ENCODE measurements at places on chromosomes 4 and X. TPM values are rescaled to one million over a fixed set of nuclear protein-coding genes. Genes with fewer than 3 reads are reported as not detected.

GRCh38 chr4:102693861-102694260 lies 66.9 kb downstream of the MANBA start:
- DNase-seq = no peak

SLC6A8 gene
- 2.7 TPM for total RNA-seq

- DNase-seq = no peak
These were observed 162.4 kb upstream of the GYPA start for GRCh38 chr4:144302704-144303536.

IL13RA1 gene
- 52.3 TPM for total RNA-seq

DNA sequence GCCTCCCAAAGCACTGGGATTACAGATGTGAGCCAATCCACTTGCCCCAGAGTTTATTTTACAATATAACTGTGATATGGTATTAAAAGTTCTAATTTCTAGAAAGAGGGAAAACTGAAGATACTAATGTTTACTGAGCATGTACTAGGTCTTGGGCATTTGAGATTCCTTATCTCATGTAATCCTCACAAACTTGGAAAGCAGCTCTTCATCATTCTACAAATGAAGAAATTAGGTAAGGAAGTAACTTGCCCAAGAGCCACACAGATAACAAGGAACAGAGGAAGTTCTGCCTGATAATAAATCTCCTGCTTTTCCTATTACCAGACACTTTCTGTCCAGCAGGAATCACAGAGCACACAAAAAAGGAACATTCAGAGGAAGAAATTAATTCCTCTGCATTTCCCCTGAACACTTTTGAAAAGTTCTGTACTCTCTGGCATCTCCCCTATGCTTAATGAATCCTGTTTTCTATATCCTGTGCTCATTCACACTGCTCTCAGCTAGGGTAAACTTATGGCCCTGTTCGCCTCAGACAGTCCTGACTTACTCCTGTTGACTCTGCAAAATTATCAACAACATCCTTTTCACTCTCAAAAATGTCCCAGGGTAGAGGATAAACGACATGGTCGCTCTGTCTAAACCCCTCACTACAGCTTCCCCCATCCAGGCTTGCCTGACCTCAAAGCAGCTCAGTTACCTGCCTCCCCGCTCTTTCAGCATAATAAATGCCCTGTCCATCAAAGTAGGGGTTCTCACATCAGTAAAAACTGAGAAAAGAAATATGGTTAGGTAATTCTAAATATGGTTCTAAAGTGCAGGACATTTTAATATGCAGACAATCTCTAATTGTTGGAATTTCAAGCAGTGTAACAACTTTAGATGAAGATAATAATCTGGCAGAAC lies 13.6 kb downstream of the SH3RF1 start:
- no peak for DNase-seq

DNA sequence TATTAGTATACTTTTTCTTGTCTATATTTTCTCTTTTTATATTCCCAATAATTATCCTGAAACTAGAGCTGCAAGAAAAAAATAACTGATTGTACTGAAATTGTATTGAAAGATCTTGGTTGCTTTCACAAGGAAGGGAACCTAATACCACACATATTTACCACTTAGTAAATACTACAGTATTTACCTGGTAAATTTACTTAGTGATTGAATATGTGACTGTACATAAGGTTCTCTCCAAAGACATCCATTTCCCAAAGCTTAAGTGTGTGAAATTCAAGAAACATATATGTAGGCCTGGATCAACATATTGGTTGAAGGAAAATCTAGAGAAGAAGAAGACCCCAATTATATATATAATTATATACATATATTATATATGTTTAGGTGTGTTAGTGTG lies 1272.7 kb downstream of the C4orf33 start:
- DNase-seq = no peak

DNA sequence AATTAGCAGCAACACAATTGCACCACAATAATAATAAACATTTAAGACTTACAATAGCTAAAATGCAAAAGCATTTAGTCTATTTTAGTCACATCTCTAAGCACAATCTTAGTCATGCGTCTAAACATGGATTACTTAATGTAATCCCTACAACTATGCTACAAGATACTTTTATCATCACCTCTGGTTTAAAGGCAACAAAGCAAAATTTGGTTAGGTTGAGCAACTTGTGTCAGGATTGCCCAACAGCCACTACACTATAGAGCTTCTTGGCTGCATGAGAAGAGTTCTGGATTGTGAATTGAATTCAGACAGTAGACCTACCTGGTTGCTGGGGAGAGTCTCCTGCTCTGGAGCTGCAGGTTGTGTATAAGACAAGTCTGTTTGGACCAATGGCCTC lies 146.5 kb upstream of the PUDP start:
- DNase-seq = no peak

DNA sequence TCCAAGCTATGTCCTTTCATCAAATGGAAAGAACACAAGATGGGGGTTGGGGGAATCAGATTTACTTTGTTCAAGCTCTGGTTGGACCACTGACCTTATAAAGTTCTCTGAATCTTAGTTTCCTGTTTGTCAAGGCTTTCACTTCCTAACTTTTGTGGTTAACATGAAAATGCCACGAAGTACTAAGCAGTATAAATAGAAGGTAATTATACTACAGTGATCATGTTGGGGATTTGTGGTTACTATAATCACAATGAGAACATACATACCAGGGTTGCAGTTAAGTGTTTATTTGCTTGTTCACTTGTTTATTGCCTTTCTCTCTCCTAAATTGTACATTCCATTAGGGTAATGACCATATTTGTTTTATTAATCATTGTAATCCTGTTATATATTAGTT lies 53.2 kb downstream of the SPRY1 start:
- DNase-seq = peak; percentile 69

CHRNA9 gene
- not detected for total RNA-seq

DNA sequence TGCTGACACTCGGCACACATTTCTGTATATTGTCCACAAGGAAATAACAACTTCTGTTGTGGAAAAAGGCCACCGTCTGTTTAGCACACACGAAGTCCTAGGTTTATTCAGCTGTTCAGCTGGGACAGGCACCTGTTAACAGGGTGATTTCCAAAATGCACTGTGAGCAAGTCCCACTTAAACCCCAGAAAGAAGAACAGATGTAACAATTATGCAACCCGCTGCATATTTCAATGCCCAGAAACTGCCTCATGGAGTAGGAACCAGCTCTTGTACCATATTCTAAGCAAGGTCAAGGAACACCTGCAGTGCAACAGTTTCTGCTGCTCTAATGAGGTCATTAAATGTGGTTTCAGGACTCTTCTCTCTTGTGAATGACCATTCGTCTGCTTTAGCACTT lies 77.1 kb downstream of the GEMIN8 start:
- DNase-seq = no peak

GRCh38 chr4:76964769-76965168 lies 15.2 kb downstream of the SEPTIN11 start:
- no peak for DNase-seq

TRPC3 gene
- total RNA-seq = 3.3 TPM

DNA sequence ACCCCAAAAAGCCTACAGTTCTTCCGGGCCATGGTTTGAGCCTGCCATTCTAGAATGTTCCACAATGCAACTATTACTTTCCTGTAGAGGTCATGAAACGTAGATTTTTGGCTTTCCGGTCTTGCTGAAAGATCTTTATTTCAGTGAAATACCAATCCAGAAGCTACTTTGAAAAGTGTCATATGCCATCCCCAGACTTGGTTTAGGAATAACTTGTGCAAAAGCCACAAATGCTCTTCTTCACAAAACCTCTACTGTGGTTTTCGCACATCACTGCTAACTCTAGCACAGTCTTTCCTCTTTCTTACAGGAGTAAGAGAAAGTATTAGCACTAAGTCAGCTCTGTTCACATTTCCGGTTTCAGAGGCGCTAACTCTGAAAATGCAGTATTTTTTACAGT lies 12.7 kb upstream of the CD40LG start:
- no peak for DNase-seq

GRCh38 chrX:55640854-55641253 lies 17.7 kb downstream of the FOXR2 start:
- no peak for DNase-seq

DNA sequence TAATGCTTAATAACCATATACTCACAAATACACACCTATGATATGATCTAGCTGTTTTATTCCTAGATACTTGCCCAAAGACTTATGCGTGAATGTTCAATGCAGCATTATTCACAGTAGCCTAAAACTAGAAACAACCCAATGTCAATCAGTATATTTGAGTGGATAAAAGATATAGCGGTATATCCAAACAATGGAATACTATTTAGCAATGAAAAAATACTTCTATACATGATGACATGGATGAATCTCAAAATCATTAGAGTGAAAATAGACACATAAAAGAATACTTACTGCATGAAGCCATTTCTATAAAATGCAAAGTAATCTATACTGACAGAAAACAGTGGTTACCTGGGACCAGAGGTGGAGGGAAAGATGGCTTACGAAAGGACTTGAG lies 108.1 kb downstream of the RAP1GDS1 start:
- DNase-seq = no peak

GRCh38 chrX:69076088-69076487 lies 89.2 kb downstream of the PJA1 start:
- DNase-seq = no peak

GRCh38 chrX:46554942-46555341 lies 9.7 kb upstream of the ZNF674 start:
- DNase-seq = no peak

DNA sequence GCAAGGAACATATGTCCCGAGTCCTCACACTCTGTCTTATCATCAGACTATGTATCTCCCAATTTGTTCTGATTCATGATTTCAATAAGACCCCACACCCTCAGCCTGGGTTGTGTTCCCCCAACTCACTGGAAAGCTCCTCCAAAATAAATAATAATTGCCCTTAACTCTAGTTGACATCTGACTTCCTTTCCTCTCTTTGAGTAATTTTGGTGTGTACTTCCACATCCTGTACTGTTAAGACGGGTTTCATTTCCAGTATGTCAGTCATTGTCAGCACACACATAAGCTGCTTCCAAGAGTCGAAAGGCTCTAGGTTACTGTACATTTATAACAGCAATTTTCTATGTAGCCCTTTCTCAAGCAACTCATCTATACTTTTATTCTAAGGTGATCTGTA lies 52.2 kb upstream of the C1QTNF7 start:
- no peak for DNase-seq

- DNase-seq = no peak
These were observed 39.7 kb upstream of the CXorf51A start for GRCh38 chrX:146854281-146854680.

- no peak for DNase-seq
These were observed 5.0 kb downstream of the PLP2 start for GRCh38 chrX:49176421-49177326.

DNA sequence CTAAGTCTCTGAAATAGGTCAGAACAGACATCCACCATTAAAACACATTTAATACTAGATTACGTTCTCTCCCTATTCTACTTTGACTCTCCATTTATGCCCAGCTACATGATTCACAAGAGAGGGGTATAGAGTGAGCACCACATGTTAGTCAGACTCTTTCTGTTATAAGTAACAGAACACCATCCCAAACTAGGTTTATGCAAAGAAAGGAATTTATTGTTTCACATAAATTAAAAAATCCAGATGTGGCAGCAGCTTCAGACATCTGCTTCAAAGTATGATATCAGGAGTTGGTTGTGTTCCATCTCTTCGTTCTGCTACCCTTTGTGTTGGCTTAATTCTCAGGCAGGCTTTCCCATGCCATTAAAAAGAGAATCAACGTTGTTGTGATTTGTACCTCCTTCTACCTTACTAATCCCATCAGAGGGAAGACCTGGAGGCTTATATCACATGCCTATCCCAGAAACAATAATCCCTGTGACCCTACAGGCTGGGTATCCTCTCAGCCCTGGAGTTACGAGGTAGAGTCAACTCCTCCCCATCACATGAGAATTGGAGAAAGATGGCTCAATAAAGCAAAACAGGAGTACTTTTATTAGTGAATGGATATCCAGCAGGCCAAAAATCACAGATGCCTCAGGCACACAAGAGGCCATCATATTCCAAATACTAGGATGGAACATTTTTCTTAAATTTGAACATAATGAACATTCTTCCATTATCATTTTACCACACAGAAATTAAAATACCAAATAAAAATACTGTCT lies 163.2 kb downstream of the SLC7A11 start:
- no peak for DNase-seq

DNA sequence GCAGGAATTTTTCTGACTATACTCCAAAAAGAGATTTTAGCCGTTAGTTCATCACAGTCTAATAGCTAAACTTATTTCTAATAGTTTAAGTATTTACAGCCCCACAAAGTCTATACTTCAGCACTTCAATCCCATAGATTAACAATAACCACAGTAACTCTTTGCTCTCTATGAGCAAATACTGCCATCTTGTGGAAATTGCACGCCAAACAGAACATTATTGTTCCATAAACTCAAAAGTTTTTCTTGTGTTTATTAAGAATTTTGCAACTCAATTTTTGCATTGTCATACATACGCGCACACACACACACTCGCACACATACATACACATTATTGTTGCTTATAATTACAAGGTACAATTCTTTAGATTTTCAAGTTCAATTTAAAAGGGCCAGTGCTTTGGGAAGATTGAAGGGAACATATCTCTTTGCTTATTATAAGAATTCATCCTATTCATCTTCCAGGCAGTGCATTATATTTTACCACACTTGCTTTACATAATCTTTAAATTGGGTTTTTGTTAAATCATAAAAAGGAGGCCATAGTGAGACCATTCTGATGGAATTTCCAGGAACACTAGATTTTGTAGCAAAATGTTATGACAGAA lies 63.8 kb upstream of the ATOH1 start:
- DNase-seq = peak; percentile 36

- DNase-seq = no peak
These were observed 1066.9 kb upstream of the TENM3 start for GRCh38 chr4:181176306-181176705.

DNA sequence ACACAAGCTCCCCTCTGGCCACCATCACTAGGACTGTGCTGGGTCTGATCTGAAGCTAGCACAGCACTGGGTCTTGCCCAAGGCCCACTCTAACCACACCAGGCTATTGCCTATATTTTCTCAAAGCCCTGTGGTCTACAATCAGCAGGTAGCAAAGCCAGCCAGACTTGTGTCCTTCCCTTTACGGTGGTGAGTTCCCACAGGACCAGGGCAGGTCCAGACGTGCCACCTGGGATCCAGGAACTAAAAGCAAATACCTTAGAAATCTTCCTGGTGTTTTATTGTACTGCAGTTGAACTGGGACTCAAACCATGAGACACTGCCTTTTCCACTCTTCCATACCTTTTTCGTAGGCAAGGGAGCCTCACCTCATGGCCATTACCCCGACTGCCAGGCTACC lies 9.0 kb upstream of the MAGEC2 start:
- no peak for DNase-seq
